Inflammatory macrophage (primary cell): ENCODE measurements at places on chromosomes 1 and 21.

GRCh38 chr1:118998171-118998570 lies 10.0 kb upstream of the TBX15 start:
- no peak for DNase-seq

DNA sequence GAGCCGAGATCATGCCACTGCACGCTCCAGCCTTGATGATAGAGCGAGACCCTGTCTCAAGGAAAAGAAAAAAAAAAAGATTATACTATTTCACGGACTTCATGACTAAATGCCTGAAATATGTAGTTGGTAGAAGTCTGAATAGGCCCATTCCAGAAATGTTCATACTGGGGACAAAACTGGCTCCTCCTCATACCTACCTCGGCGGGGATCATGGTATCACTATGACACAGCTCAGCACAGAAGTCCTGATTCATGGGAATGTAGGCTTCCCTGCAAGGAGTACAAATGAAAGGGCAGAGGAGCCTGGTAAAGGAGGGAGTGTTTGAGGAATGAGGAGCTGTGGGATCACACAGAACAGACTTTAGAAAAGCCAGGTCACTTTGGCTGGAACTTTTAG lies 5.0 kb downstream of the SPATA46 start:
- no peak for DNase-seq

- no peak for DNase-seq
Observed at GRCh38 chr1:239647964-239648632, 261.7 kb downstream of the CHRM3 start.

DNA sequence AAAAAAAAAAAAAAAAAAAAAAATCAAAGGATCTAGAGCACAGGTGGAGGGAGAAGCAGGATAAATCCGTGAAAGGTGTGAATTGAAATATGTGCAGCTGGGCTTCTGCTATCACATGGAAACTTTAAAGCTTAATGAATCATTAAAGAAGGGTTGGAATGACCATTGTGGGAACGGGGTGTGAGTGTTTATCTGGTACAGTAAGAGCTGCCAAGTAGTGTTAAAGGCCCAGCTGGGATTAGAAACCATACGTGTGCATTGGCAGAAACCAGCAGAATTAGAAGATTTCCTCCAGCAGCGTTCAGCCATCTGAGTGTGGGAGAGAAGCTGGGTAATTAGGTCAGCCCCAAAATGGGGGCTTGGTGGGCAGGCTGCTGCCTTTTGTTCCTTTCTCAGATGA lies 13.5 kb downstream of the FALEC start:
- DNase-seq: no peak

- no peak for DNase-seq
Observed at GRCh38 chr1:111776391-111776790, 20.7 kb downstream of the DDX20 start.

DNA sequence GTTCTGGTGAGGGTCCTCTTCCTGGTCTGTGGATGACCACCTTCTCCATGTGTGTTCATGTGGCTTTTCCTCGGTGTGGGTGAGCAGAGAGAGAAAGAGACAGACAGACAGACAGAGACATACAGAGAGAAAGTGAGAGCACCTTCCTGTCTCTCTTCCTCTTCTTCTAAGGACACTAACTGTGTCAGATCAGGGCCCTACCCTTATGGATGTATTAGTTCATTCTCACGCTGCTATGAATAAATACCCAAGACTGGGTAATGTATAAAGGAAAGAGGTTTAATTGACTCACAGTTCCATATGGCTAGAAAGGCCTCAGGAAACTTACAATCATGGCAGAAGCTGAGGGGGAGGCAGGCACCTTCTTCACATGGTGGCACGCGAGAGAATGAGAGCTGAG lies 131.5 kb upstream of the ZNF648 start:
- no peak for DNase-seq

DNA sequence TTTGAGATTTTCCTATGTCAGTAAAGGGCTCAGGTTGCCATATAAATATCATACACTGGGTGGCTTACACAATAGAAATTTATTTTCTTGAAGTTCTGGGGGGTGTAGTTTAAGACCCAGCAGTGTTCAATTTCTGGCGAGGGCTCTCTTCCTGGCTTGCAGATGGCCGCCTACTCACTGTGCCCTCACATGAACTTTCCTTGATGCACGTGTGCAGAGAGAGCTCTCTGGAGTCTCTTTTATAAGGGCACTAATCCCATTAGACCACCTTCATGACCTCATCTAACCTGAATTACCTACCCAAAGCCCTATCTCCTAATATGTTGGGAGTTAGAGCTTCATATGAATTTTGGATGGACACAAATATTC lies 21.1 kb downstream of the TMEM51 start:
- no peak for DNase-seq

GRCh38 chr1:97145321-97145956 lies 423.9 kb downstream of the PTBP2 start:
- DNase-seq: no peak

GRCh38 chr1:86708920-86709319 lies 4.5 kb downstream of the SH3GLB1 start:
- DNase-seq: no peak

- no peak for DNase-seq
Observed at GRCh38 chr1:85280636-85281035, 4.2 kb upstream of the BCL10 start.

- peak; percentile 39 for DNase-seq
Observed at GRCh38 chr1:202501281-202501680, 152.8 kb downstream of the PPP1R12B start.

DNA sequence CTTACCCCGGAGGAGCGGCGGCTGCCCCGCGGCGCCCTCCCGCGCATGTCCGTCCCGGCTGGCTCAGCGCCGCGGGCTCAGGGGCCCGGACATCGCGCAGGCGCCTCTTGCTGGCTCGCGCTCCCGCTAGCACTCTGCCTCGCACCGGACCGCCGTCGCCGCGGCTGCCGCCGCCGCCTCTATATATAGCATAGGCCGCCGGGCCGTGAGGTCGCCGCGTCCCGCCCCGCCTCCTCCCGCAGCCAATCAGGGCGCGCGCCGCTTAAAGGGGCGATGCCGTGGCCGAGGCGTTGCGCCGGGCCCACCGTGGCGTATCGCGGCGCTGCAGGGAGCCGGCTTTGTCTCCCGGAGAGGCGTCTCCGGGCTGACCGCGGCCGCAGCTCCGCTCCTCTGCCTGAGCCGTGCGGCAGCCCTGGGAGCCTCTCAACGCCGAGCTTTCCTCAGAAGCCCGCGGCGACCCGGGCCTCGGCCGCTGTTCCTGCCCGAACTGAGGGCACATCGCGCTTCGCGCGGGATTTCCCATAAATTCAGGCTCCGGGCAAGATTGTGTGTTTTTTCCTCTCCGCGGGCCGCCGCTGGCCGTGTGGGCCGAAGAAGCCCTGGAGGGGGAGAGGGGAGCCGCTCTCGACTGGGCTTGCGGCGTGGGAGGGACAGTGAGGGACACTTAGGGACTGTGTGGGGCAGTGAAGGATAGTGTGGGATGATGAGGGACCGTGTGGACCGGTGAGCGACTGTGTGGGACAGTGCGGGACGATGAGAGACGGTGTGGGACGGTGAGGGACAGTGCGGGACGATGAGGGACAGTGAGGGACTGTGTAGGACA lies at the start of gene ERRFI1:
ERRFI1 (minus strand) TSS at position 157 of the 823 bp plus-strand sequence. CDS start 10,690 bp downstream, outside the sequence.
- DNase-seq: peak; percentile 92

DNA sequence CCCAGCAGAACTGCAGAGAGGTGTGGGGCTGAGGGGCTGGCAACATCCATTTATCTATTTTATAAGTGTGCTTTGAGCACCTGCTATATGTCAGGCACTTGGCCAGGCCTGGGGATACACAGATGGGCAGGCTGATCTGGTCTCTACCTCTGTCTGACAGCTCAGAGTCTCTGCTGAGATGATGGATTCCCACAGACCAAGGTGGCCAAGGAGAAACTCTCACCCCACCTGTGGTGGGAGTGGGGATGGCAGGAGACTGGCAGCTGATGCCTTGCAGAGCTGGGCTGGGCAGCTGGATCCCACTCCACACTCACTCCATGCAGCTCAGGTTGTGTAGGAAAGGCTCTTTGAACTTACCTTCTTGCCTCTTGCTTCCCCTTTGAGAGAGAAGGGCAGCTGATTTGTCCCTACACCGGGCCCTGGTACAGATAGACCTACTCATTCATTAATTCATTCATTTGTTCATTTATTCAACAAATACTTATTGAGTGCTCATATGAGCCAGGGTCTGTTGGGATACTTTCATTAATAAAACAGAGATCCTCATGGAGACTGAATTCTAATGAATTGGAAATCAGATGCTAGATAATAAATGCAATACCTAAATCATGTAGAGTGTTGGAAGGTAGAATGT lies 9.0 kb downstream of the ADORA1 start:
- no peak for DNase-seq

- peak; percentile 29 for DNase-seq
Observed at GRCh38 chr1:27011058-27011764, 1.4 kb downstream of the TENT5B start.

GRCh38 chr1:39646232-39647081 lies 7.0 kb upstream of the HEYL start:
- no peak for DNase-seq

- DNase-seq: no peak
Observed at GRCh38 chr1:38686167-38686926, 173.2 kb downstream of the RRAGC start.

- DNase-seq: no peak
Observed at GRCh38 chr1:184813528-184814089, 59.0 kb upstream of the EDEM3 start.

- DNase-seq: no peak
Observed at GRCh38 chr1:10795276-10796021, 997 bp downstream of the CASZ1 start.

DNA sequence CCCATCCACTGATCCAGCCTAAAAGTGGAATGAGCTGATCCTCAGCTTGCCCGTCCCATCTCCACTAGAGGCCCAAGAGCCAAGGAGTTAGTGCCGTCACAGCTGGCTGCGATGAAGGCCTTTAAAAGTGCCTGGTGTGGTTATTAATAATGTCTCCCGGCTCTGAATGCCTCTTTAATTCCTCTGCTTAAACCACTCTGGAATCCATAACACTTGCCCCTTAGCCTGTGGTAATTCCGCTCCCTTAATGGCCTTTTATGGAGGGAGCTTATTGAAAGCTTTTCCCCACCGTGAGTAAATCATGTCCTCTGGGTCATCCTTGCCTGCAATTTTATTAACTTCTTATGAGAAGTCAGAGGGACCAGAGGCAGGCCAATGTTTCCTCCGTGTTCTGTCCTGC lies 55.4 kb downstream of the UBIAD1 start:
- DNase-seq: no peak

- DNase-seq: peak; percentile 27
Observed at GRCh38 chr1:14897080-14897449, 256.5 kb upstream of the TMEM51 start.

GRCh38 chr1:248750496-248750895 lies 5.1 kb downstream of the LYPD8 start:
- DNase-seq: no peak

GRCh38 chr1:200150006-200150405 lies 122.5 kb downstream of the NR5A2 start:
- no peak for DNase-seq

DNA sequence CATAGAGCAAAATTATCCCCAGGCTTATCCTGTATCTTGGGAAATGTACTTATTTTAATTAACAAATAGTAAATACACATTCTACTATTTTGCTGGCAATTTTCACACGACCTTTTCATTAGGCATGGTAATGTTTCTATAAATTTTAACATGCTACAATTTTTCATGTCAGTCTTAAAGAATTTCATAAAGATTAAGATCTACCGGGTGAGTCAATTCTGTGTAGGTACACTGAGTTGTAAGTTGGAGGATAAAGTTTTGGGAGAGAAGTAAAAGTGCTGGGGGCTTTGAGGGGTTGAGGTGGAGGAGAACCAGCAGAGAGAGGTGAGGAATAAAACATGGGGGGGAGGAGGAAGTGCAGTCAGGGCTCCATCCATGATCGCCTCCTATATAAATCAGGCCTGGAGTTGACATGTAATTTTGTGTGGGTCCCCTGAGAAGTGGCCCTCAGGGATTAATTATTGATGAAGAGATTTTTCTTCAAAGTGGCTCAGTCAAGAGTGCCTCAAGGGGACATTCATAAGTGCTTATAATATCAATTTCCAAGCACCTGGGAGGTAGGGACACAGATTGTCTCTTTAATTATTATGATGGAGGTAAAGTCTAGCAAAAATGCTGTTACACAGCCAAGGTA lies 7.2 kb downstream of the DPYD start:
- no peak for DNase-seq

GRCh38 chr21:32143241-32143939 lies 135.5 kb downstream of the MIS18A start:
- no peak for DNase-seq

DNA sequence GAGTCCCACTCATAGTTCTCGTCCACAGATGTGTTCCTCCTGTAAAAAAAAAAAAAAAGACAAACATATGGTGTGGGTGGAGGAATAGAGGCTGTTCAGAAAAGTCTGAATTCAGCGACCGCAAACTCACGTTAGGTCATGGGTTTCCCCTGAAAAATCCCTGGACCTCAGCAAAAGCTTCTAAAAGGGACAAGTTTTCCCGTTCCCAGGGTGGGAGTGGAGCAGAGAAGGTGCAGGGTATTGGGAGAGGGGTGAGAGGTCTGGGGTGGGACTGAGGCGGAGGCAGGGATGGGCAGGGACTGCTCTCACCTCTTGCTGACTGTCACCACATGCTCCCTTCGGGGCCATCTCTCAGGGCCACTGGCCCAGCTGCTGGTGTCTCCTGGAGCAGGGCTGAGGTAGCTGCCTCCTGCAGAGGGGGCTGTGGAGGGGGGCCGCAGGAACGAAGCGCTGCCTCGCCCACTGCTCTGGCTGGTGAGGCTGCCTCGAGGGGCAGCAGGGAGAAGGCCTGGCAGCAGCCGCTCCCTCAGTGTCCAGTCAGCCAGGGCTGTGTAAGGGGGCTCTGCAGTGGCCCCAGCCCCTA lies 2.6 kb upstream of the TAGLN2 start:
- no peak for DNase-seq

- DNase-seq: no peak
Observed at GRCh38 chr1:157108448-157108847, 8.8 kb upstream of the ETV3L start.

GRCh38 chr1:31515056-31515775 lies 61.1 kb upstream of the TINAGL1 start:
- peak; percentile 22 for DNase-seq

DNA sequence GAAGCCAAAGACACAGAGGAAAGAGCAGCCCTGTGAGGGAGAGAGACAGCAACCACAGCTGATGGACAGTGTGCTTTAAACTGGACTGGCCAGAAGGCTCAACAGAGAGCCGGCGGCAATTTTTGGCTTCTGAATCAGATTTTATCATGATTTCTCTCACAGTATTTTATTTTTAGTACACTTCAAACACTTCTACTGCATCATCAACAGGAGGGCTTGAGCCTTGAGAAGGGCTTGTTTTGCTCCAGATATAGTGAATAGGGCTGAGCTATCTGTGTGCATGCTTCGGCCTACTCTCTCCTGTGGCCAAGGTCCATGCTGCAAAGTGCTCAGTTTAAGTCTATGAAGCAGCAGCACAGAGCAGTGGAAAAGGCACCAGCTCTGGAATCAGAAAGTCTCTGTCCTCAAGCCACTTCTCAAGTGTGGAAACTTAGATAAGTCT lies 33.3 kb downstream of the ADCY10 start:
- DNase-seq: no peak

DNA sequence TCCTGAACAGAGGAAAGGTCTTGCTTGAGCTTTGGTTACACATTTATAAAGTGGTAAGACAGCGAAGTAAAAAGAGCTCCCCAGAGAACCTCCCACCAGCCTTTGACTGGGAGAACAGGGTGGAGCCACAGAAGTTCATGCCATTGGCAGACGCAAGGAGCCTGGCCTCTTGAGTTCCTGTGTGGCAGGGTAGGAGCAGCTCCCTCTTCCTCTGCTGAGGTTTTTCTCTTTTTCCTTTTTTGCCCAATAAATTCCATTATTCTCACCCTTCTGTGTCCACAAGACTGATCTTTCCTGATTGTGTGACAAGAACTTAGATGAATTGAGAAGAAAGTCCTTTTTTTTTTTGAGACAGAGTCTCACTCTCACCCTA lies 4.3 kb downstream of the THEM4 start:
- DNase-seq: no peak

- DNase-seq: no peak
Observed at GRCh38 chr1:170483051-170483450, 48.9 kb upstream of the GORAB start.
